ENCODE measurements at places on chromosomes 11 and 22. TPM values are rescaled to one million over a fixed set of nuclear protein-coding genes. Genes with fewer than 3 reads are reported as not detected.

DNA sequence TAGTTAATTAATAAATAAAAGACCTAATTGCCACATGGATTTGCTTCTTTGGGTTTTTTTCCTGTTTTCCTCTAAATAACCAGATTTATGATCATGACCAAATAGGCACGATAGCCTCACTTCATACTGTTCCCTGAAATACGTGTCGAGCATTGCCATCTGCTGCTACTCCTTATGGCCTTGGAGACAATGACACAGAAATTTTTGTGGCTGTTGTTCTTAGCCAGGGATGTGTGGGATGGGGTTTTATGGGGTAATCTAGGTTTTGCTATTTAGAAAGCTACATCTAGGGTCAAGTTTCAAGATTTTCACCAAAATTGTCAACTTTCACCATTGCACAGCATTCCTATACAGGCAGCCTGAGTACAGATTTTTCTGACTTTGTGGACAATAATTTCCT lies 145.2 kb downstream of the DBX1 start:
- no peaks in the 10 kb centered on the region for H3K27me3 ChIP-seq
- H3K4me3 ChIP-seq: no peak overlapping the region
- H3K36me3 ChIP-seq: no peaks in the 10 kb centered on the region
- H3K27ac ChIP-seq: no peak overlapping the region

DNA sequence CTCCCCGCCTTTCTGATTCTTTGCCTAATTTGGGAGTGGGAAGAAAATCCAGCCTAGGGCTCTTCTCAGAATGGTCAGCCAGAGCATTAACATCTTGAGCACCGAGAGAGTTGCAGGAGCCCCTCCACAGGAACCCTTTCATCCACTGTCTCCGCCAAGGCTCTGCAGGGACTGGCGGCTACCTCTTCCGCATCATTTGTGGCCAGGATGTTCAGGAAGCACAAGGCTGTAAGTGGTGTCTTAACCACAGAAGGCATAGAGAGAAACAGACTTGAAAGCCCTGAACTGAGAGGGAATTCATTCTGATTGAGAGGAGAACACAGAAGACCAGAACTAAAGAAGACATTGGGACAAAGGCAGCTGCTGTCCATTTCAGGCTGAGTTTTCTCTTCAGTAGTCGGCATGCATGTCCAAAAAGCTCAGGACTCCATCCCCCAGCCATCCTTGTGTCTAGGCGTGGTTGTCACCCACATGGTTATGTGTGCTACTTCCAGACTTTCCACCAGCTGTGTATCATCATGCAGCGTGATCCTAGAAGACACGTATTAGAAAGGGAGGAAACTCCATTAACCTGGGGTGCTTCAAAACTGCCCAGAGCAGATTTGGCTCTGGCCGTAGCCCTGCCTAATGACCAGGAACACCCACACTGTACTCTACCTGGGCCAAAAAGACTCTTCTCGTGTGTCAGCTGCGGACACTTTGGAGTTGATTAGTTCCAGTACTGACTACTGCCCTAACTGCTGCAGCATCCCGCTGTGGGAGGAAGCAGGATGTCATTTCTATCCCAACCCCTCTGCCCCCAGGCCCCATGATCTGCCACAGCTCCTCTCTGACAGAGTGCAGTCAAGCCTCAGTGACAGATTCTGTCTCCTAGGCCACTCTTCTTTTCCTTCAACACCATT lies 725.1 kb downstream of the NTM start:
- H3K36me3 ChIP-seq: no peaks in the 10 kb centered on the region
- no peak overlapping the region for H3K4me3 ChIP-seq
- no peak overlapping the region for H3K27ac ChIP-seq
- no peaks in the 10 kb centered on the region for H3K4me1 ChIP-seq

- no peak overlapping the region for H3K4me3 ChIP-seq
- H3K4me1 ChIP-seq: peaks cover 24% of the 10 kb centered on the region
- H3K27me3 ChIP-seq: no peaks in the 10 kb centered on the region
- H3K27ac ChIP-seq: no peak overlapping the region
These were observed 77.7 kb downstream of the FAM76B start for GRCh38 chr11:95711945-95712221.

- no peaks in the 10 kb centered on the region for H3K4me1 ChIP-seq
- no peak overlapping the region for H3K27ac ChIP-seq
- H3K36me3 ChIP-seq: no peaks in the 10 kb centered on the region
- H3K27me3 ChIP-seq: no peaks in the 10 kb centered on the region
- H3K4me3 ChIP-seq: no peak overlapping the region
These were observed 7.2 kb upstream of the HBD start for GRCh38 chr11:5241458-5241857.

GRCh38 chr11:93477684-93478234 lies 65.4 kb downstream of the SMCO4 start:
- no peaks in the 10 kb centered on the region for H3K4me1 ChIP-seq
- H3K27ac ChIP-seq: no peak overlapping the region
- no peak for DNase-seq
- no peaks in the 10 kb centered on the region for H3K27me3 ChIP-seq

DNA sequence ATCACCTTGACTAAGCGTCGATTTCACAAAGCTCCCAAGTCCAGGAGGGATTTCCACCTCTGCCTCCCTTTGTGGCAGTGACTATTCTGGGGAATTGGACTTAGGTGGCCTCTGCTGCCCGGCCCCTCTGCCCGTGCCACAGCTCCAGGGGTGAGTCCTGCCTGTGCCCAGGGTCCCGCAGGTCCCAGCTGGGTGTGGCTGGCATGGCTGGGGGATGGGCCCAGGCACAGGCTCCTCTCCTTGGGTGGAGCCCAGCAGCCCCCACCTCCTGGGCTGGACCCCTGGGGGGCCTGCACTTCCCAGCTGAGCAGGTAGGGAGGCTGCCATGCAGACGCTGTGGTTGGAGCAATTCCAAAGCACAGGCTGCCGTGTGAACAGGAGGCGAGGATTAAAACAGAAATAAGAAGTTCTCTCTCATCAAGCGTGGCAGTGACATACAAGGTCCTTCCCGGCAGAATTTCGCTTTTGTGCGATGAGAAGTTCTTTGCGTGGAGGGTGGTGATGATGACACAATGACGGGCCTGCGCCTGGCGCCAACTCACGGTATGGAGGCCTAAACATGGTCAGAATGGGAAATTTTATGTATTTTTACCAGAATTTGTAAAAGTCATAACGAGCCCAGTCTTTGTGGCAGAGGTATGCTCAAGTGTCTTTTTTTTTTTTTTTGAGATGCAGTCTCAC lies 107.3 kb downstream of the BRD1 start:
- H3K36me3 ChIP-seq: no peaks in the 10 kb centered on the region
- DNase-seq: no peak
- peaks cover 3% of the 10 kb centered on the region for H3K27me3 ChIP-seq

- H3K4me1 ChIP-seq: no peaks in the 10 kb centered on the region
- H3K27ac ChIP-seq: no peak overlapping the region
- no peak for DNase-seq
- 0 out of 2 replicates have a peak, but pooled peaks cover 1% of the 10 kb centered on the region for H3K36me3 ChIP-seq
- H3K4me3 ChIP-seq: no peak overlapping the region
These were observed 172.5 kb upstream of the TMEM45B start for GRCh38 chr11:129643031-129643721.

- no peaks in the 10 kb centered on the region for H3K4me1 ChIP-seq
- H3K27me3 ChIP-seq: no peaks in the 10 kb centered on the region
- H3K27ac ChIP-seq: no peak overlapping the region
These were observed 148.6 kb downstream of the IGLL1 start for GRCh38 chr22:23431337-23432072.

- no peak overlapping the region for H3K27ac ChIP-seq
- peaks cover 32% of the 10 kb centered on the region for H3K4me1 ChIP-seq
- no peaks in the 10 kb centered on the region for H3K36me3 ChIP-seq
- H3K27me3 ChIP-seq: no peaks in the 10 kb centered on the region
These were observed 21.3 kb downstream of the MYO18B start for GRCh38 chr22:25763239-25763777.

DNA sequence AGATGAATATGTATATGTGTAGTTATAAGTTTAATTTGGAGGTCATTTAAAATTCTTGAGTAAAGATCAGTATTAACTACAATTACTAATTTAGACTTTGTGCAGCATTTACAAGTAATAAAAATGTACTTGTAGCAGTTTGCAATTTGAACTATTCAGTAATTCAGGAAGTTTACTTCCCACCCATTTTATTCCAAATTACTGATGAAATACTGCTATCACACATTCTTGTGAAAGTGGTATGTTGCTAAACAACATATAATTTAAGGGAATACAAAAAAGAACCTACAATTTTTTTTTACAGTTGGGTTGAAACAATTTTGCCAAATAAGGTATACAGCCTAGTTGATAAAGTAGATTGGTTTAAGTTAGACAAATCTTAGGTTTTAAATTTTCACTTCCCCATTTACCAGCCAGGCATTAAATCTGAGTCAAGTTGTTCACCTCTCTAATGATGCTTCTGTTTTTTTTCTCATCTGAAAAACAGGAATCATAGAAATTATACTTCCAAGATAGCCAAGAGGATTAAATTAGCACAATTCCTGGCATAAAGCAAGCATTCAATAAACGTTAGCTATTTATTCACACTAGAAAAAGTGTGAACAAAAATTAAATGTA lies 45.3 kb downstream of the ZBTB44 start:
- H3K4me1 ChIP-seq: no peaks in the 10 kb centered on the region
- no peak overlapping the region for H3K27ac ChIP-seq

- no peaks in the 10 kb centered on the region for H3K4me1 ChIP-seq
- peaks cover 9% of the 10 kb centered on the region for H3K36me3 ChIP-seq
- DNase-seq: no peak
- H3K4me3 ChIP-seq: no peak overlapping the region
- H3K27ac ChIP-seq: no peak overlapping the region
- H3K27me3 ChIP-seq: no peaks in the 10 kb centered on the region
These were observed 15.3 kb upstream of the MYRF start for GRCh38 chr11:61737131-61737530.

GRCh38 chr11:36098853-36099375 lies 155.1 kb downstream of the LDLRAD3 start:
- H3K4me3 ChIP-seq: no peak overlapping the region
- H3K27ac ChIP-seq: no peak overlapping the region
- H3K36me3 ChIP-seq: no peaks in the 10 kb centered on the region
- no peaks in the 10 kb centered on the region for H3K27me3 ChIP-seq
- no peaks in the 10 kb centered on the region for H3K4me1 ChIP-seq
- DNase-seq: no peak

GRCh38 chr22:50084614-50085021 lies 608 bp downstream of the MLC1 start:
- no peak overlapping the region for H3K4me3 ChIP-seq
- H3K27me3 ChIP-seq: no peaks in the 10 kb centered on the region
- no peaks in the 10 kb centered on the region for H3K36me3 ChIP-seq
- DNase-seq: no peak

GRCh38 chr22:42202048-42202447 lies 68.4 kb downstream of the TCF20 start:
- no peak overlapping the region for H3K27ac ChIP-seq
- H3K36me3 ChIP-seq: peaks cover 3% of the 10 kb centered on the region
- no peak for DNase-seq

Gene RAB39A
- not detected for total RNA-seq

Gene TYMP
- 3.7 TPM for total RNA-seq

Gene NEFH
- total RNA-seq: not detected

Gene ENTHD1
- not detected for total RNA-seq

Data from Caco-2 (cell line).